ENCODE measurements at places on chromosomes 2 and 18. TPM values are rescaled to one million over a fixed set of nuclear protein-coding genes. Genes with fewer than 3 reads are reported as not detected.

Gene VWC2L
- total RNA-seq: 0.57 TPM

GRCh38 chr2:118460425-118460824 lies 372.2 kb downstream of the INSIG2 start:
- no peak for DNase-seq

- DNase-seq: no peak
Measured at GRCh38 chr2:151258121-151258520, 3.5 kb downstream of the RBM43 start.

- DNase-seq: no peak
Measured at GRCh38 chr2:22748909-22749308, 636.1 kb upstream of the KLHL29 start.

- peak; percentile 13 for DNase-seq
Measured at GRCh38 chr2:224819075-224819474, 102.9 kb upstream of the CCDC195 start.

GRCh38 chr2:59025157-59025757 lies 784.1 kb upstream of the FANCL start:
- peak; percentile 69 for DNase-seq

- DNase-seq: no peak
Measured at GRCh38 chr2:20103530-20103929, 52.1 kb upstream of the LAPTM4A start.

GRCh38 chr18:71405169-71405809 lies 1116.4 kb downstream of the SOCS6 start:
- no peak for DNase-seq
